ENCODE measurements at places on chromosomes 16 and 17. TPM values are rescaled to one million over a fixed set of nuclear protein-coding genes. Genes with fewer than 3 reads are reported as not detected.

GRCh38 chr17:37820995-37821713, 76.3 kb upstream of the HNF1B start:
- DNase-seq, result no peak

GRCh38 chr17:62045109-62045508, 20.0 kb downstream of the MED13 start:
- DNase-seq, result no peak

The SNX20 gene
- 0.14 TPM for polyA plus RNA-seq

The RPUSD1 gene
- polyA plus RNA-seq, result 29.5 TPM

DNA sequence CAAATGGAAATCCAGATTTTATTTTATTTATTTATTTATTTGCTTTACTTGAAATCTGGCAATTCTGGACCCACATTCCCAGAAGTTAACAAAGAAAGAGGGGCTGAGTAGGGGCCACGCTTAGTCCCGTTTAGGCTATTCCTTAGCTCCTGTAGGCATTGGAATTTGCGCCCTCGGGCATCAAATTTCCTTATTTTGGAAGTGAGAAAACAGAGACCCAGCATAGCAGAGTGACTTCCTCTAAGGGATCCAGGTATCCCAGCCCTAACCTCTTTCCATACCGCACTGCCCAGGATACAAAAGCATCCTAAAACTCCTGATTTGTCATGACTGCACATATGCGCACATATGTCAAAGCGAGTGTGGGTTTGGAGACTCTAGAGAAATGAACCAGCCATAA, 19.0 kb upstream of the SMG1 start:
- DNase-seq, result no peak

The SLC5A2 gene
- polyA plus RNA-seq, result 3.7 TPM

DNA sequence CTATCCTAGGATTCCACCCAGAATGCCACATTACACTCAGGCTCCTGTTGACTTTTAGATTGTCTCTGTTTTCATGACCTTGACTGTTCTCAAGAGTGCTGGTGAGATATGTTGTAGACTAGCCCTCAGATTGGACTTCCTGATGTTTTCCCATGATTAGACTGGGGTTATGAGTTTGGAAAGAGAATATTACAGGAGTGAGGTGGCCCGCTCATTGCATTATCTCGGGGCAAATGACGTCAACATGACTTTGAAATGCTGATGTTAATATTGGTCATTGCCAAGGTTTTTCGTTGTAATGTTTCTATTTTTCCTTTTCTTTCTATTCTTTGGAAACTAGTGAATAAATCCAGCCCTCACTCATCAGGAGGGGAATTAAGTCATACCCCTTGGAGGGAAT, 355.7 kb upstream of the MON1B start:
- no peak for DNase-seq

The CES5A gene
- polyA plus RNA-seq, result not detected

DNA sequence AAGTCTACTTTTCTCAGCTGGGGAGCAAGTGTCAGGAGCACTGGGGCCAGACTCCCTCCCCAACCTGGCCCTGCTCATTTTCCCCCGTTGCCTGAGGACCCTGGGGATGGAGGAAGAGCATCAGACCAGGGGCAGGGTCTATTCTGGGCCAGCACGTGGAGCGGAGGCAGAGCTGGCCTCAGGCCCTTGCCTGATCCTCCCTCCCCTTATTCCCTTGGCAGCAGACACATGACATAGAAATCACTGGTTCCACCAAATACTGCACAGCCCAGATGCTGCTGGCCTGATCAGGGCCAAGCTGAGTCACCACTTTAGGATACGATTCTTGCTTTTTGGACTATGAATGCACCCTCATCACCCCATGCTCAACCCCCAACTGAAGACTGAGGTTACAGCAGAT, 15.8 kb upstream of the AGRP start:
- peak; percentile 52 for DNase-seq

GRCh38 chr17:54007855-54008254, 185.1 kb downstream of the KIF2B start:
- no peak for DNase-seq

DNA sequence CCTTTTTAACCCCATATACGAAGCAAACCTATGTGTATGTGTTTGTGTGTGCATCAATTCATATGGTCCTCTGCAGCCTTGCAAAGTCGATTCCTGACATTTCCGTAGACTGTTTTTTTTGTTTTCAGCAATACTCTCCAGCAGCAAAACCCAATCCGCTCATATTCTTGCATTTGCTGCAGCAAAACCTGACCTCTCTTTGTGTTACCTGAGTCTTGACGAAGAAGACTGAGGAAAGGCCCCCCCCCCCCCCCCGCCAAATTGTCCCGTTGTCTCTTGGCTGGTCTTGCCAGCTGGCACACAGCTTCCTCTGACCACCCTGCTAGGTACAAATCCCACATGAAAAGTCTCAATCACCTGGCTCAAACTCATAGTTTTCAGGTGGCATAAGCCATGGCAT, 494.7 kb downstream of the WWOX start:
- DNase-seq, result no peak

The KRTAP1-5 gene
- not detected for polyA plus RNA-seq

DNA sequence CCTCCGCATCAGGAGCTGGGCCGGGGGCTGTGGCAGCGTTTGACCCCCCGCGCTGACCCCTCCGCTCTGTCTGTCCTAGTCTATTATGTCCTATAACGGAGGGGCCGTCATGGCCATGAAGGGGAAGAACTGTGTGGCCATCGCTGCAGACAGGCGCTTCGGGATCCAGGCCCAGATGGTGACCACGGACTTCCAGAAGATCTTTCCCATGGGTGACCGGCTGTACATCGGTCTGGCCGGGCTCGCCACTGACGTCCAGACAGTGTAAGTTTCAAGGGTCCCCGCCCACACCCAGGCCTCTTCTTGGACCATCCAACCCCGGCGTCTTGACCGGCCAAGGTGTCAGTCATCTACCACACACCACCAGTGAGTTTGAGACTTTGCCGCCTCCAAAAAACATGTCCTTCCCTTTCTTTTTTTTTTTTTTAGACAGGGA, 548 bp downstream of the PSMB3 start:
- DNase-seq, result no peak
